ENCODE measurements at places on chromosomes 2 and 18. TPM values are rescaled to one million over a fixed set of nuclear protein-coding genes. Genes with fewer than 3 reads are reported as not detected.

GRCh38 chr2:96529376-96530143 is 7.0 kb upstream of the ARID5A start:
- no peak for DNase-seq

DNA sequence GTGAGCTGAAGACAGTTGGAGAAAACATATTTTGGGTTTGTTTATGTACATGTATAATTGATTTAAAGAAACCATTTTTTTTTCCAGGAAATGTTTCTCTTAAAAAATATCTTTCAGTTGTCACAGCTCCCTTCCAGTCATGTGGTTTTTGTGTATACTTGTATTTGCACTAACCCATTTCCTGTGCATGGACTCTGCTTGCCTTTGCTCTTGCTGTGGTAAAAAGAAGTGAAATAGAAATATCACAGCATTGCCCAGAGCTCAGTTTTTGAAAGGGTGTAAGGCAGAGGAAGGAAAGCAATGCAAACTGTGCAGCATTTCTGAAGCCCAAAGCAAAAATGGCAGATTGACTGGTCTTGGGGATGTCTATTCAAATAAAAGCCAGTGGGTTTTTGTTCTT is 10.4 kb upstream of the DOCK10 start:
- DNase-seq, result no peak

- DNase-seq, result no peak
Observed at GRCh38 chr2:161312996-161313395, 4.8 kb downstream of the PSMD14 start.

Gene G6PC2
- under 0.01 TPM for total RNA-seq

Gene SERPINB13
- total RNA-seq, result not detected

GRCh38 chr2:103437161-103437560 is 675.3 kb downstream of the TMEM182 start:
- no peak for DNase-seq
